NCI-H2171 (cell line): ENCODE measurements at places on chromosomes 6 and 20.

DNA sequence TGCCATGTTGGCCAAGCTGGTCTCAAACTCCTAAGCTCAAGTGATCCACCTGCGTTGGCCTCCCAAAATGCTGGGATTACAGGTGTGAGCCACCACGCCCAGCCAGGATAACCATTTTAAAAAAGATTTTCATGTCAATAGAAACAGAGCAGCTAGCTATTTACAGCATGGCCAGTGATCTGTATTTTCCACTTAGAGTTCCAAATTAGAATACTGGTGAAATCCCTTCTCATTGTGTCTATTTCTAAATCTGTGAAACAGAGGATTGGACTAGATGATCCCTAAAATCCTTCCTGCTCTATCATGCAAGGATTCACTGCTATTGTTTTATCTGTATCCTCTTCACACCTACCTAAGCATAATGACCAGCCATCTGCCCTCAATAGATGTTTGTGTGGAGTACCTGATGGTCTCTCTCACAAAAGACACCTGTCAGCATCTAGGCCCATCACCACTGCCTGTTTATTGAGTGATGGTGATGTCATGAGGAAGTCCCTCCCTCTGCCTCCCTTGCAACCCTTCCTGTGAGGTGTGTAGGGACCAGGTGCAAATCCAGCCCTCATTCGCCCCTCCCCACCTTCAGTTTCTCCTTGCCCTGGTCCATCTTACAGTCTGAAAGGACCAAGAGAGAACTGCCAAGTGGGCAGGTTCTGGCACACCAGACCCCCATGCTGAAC lies 26.5 kb upstream of the SMIM29 start:
- no peak for DNase-seq

GRCh38 chr6:167400482-167401138 lies 75.7 kb downstream of the TTLL2 start:
- DNase-seq, result no peak

DNA sequence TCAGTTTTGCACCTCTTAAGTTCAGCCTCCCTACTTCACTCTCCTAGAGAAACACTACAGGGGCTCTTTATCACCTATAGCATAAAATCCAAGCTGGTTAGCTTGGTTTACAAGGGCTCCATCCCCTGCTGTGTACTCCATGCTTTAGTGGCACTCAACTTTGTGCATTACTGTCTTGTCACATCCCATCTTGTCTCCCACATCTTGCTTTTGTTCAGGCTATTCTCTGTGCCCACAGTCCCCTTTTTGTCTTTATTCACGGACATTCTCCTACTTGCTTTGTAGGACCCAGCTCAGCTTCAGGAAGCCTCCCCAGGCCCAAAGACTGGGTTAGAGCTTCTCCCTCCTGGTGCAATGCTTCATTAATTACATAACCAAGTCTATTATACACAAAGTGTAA lies 107.9 kb upstream of the SPACA1 start:
- no peak for DNase-seq

GRCh38 chr20:15986690-15987089 lies 586.6 kb downstream of the KIF16B start:
- DNase-seq, result no peak

DNA sequence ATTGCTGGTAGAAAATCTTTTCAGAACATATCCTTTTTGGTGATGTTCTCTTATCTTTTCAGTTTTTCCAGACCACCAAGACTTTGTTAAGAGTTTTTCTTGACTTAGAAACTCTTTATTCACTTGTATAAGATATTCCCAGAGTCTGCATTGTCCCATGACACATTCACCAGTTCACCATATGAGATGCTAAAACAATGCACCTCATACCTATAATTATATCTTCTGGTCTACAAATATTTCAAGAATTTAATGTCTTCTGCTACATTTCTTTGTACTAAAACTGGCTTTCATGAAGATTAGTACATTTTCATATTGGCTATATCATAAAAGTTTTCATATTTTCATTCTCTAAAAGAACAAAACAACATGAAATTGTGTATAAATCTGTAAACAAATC lies 111.3 kb downstream of the ADGRG6 start:
- no peak for DNase-seq

DNA sequence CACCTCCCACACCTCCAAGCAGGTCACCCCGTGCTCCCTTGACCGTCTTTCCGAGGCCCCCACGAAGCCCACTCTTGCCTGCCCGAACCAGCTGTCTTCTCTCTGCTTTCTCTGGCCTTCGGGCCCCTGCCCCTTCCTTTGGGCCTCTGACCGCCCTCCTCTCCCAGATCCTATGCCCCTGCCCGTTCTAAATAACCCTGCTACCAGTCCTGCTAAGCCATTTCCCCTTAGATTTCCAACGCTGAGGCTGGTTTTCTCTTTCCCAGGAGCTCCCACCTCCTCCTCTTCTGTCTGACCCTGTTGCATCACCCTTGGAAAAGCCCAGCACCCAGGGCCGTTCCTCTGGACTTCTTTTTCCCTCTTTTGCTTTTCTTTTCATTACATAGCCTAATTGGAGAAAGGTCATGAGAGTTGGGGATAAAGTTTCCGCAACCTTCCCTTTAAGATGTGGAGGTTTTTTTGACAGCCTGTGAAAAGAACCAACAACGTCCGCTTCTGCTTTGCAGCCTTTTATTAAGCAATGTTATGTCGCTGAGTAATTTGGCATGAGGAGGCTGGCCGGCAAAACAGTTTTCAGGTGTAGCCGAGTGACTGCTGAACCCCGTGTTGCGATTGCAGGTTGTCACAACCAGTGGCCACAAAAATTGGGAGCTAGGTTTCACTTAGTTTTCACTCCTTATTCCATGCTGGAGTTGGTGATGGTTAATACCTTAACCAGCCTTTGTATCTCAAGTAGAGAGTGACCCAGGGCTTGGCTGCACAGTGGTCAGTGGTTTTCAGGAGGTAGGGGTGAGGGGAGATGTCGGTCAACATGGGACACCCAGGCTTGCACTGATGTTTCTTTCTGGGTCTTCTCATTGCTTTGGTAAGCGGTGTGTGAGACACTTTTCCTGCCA lies 970 bp downstream of the BLTP3A start:
- no peak for DNase-seq

DNA sequence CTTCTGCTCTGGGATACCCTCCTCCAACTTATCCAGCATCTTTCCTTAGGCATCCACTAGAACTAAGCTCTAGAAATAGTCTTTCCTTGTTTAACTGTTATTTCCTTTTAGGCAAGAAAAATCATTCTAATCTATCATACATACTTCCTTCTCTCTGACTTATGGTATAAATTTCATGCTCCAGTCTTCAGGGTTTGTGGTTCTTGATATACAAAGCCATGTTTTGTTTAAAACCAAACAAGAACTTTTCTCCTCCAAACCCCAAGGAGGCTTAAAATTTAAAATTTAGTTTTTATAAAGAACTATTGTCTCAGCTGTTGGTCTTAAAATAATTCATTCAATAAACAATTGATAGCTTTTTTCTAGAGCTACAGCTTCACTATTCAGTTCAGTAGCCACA lies 77.2 kb downstream of the CD164 start:
- DNase-seq, result no peak
